ENCODE measurements at places on chromosomes 7 and 10.

DNA sequence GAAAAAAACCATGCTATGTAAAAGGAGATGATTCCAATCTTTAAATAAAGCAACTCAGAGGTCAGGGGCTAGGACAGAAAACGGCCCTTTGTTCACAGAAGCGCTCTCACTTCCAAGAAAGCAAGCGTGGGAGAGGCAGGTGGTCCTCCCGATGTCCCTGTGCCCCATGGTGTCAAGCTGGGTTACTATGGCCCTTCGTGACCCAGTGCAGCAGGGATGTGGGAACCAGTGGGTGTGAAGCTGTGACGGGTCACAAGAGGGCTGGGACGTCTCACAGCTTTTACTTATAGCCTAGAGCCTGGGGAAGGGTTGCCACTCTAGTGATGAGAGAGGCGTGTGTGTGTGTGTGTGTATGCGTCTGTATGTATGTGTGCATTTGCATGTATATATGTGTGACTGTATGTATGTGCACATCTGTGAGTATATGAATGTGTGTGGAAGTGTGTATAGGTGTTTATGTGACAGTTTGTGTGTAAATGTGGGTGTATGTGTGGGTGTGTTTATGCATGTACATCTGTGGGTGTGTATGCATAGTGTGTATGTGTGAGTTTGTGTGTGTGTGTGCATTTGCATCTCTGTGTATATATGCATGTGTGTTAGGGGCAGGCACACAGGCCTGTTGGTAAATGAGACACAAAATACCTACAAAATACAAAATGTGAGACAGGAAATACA is 25.2 kb downstream of the HTRA1 start:
- DNase-seq = no peak

DNA sequence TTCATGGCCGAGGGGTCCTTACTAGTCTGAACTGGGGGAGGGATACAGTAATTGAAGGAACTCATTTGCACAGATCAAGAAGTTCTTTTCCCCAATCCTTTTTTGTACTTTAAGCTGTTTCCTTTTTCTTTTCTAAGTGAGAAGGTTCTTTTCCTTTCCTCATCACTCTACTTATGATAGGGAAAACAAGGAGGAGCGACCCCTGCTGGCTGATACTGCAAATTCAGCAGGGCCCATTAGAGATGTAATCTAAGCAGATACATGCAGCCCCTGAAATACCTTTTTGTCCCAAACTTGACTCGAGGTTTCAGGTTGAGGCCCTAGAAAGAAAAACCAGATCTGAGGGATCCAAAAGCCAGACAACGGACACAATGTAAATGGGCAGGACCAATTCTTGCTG is 305.5 kb downstream of the DNAJB9 start:
- no peak for DNase-seq

DNA sequence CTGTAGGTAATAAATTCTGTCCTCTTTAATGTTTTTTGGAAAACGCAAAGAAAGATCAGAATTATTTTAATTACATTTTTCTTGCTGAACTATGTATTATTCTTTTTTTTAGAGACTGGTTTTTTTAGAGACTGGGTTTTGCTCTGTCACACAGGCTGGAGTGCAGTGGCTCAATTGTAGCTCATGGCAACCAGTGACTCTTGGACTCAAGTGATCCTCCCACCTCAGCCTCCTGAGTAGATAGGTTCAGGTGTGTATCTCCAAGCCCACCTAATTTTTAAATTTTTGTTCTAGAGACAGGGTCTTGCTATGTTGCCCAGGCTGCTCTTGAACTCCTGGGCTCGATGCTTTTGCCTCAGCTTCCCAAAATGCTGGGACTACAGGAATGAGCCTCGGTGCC is 5.3 kb upstream of the DENND10 start:
- no peak for DNase-seq

- DNase-seq = no peak
These were observed 43.2 kb upstream of the ATRNL1 start for GRCh38 chr10:115049960-115050359.

DNA sequence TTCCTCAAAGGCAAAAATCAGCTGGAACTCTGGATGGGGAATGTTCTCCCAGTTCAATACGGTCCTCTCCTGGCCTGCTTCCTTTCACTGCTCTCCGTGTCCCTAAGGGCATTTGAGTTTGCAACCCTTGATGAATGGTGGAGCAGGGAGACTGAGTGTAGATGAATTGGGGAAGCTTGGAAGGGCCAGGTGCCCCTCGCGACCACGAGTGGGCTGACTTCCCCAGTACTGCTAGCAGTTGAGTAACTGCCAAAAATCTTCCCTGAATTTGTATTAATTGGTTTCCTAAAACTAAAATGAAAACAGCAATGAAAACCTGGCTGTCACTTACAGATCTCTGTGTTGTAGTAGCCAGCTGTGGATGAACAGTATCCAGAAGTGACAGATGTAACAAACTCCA is 13.6 kb downstream of the IRF5 start:
- DNase-seq = no peak

- DNase-seq = no peak
These were observed 185.3 kb downstream of the RPS24 start for GRCh38 chr10:78218798-78219490.

Data from SHP77 treated with DMSO at 0.1 percent for 48 hours (cell line).